Stimulated activated effector memory CD8-positive, alpha-beta T cell treated with anti-CD3 and anti-CD28 coated beads, Interleukin-12 subunit alpha, Interleukin-12 subunit beta, amount 100 ng/mL, for 72 hours (primary cell): ENCODE measurements at places on chromosomes 5 and 9.

DNA sequence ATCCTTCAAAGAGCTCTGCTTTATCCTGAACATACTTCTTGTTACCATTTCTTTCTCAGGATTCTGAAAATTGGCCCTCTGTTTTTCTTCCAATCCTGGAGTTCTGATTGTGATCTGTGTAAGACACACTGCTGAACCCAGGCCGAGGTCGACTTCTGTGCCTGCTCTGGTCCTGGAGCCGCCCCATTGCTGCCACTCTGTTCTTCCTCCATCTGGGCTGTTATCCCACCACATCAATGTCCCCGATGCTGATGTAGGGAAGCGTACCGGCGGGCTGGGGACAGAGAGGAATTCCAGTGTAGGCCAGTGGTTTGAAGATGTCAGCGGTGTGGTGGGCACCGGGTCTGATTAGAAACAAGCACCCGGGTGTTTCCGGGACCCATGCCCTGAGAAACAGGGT, 102.5 kb downstream of the LIFR start:
- no peak for DNase-seq

GRCh38 chr5:31029925-31030324, 163.6 kb upstream of the CDH6 start:
- DNase-seq = no peak

- DNase-seq = no peak
These were observed 148.7 kb downstream of the LURAP1L start for GRCh38 chr9:12923468-12924009.

DNA sequence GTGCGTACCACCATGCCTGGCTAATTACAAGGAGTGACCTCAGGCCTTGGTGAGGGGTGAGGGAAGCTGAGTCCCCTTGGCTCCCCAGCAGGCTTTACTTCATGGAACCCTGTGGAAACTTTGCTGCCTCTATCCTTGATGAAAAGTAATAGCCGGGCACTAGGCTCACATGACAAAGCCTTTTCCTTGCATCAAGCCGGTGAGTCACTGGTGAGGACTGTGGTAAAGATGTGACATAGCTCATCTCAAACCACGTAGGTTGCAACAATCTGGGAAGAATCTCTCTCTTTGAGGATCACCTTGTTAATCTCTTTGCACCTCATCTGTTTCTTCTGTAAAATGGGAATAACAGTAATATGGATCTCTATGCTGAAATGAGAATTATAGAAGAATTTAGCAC, 116.3 kb upstream of the SLC25A48 start:
- no peak for DNase-seq

- DNase-seq = no peak
These were observed 2.5 kb upstream of the ABO start for GRCh38 chr9:133277467-133277866.

DNA sequence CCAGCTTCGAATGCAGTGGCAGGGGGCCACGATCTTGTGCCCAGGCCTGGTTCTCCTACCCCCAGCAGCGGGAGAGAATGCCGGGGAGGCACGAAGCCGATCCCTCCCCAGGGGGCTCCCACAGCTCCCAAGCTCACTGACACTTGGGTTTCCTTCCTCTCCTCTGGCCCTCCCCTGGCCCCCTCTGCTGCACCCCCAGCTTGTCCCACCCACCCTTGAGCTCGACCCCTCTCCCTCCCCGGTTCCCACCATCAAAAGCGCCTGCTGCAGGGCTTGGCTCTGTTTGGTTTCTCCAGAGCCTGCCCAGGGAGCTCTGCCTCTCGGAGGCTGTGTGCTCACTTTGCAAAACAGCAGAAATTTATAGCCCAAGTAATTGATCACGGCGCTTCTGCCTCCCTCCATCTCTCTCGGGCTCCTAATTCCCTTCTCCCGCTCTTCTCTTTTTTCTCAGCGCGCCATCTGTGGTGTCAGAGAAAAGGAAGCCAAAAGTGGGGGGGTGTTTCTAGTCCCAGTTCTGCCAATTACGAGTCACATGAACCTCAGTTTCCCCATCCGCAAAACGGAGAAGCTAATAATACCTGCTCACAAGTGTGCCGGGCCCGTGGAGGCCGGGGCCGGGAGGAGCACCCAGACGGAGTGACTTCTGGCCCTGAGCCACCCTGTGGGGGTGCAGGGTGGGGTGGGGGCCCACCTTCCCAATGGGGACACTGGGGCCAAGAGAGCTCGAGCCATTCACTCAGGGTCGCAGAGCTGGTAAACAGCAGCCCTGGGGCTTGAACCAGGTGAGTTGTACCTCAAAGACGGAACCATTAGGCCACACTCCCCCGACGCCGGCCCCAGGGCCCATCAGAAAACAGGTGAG, 141.2 kb upstream of the IER5L start:
- DNase-seq = no peak

DNA sequence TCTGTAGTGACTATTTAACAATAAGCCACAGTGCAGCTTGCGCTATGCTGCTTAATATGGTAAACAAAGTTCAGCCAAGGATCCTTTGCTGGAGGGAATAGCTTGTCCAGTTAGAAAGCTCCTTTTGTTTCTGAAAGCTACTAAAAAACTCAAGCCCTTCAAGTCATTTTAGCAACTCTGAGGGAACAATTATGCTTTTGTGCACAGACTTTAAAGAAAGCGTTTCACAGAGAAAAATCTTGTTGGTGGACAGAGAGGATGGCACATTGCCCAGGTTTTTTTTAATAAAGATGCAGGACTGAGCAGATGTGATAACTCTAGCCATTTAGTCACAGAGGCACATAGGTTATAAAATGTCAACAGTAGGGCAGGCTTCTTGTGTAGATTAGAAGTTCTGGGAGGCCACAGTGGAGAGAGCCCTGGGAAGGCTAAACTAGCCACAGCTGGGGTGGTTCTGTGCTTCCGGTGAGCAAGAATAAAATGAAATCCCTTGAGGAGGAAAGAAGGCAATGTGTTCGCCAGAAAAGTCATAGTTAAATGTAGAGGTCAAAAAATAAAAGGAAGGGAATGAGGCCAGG, 63.4 kb downstream of the ALDH7A1 start:
- DNase-seq = no peak

DNA sequence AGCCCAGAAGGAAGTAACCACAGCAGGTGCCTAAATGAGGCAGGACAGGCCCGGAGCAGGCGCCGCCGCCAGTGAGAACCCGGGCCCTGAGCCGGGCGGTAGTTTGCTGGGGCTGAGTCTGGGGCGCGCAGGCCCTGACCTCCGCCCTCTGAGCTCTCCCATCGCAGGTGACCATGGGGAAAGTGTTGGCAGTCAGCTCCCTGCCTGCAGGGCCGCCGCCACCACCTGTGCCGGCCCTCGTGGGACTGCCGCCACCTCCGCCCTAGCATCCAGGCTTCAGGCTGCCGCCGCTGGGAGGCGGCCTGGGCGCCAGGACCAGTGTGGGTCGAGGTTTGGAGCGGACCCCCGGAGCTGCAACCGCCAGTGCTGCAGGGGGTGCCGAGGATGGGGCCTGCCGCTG, 61.1 kb downstream of the TARS1 start:
- DNase-seq = no peak

- no peak for DNase-seq
These were observed 165.8 kb downstream of the MELK start for GRCh38 chr9:36738318-36738976.

DNA sequence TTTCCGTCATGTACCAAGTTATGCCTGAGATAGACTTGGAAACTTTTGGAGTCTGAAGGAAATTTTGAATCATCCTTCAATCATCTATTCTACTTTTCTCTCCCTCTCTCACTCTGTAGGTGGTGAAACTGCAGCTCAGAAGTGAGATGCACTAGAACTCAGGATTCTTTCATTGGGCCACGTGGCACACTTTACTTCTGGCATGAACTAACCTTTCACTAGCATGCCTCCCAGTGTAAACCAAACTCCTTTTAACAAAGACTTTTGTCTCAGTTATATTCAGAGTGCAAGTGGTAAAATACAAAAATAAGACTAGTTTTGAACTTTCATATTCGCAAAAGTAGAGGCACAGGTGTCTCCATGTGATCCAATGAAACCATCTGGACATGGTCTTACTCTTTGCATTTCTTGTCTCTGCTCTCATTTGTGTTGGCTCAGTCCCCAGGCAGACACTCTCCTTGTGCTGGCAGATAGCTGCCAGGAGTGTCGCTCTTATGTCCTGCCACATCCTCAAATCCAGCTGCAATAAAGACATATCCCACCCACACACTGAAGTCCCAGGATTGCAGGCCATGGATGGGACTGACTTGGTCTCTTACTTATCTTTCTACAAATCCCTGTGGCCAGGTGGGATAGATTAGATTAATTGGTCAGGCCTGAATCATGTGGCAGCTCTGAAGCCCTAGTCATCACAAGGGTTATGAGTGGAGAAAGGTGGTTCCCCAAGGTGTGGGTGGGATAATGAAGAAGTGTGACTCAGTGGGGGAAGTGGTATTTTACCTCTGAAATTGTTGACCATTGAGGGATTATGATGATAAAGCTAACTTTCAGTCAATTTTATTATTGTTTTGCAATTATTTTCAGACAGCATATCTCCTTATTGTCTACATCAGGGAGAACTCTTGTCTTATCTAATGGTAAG, 267.5 kb downstream of the GABRB2 start:
- DNase-seq = no peak

DNA sequence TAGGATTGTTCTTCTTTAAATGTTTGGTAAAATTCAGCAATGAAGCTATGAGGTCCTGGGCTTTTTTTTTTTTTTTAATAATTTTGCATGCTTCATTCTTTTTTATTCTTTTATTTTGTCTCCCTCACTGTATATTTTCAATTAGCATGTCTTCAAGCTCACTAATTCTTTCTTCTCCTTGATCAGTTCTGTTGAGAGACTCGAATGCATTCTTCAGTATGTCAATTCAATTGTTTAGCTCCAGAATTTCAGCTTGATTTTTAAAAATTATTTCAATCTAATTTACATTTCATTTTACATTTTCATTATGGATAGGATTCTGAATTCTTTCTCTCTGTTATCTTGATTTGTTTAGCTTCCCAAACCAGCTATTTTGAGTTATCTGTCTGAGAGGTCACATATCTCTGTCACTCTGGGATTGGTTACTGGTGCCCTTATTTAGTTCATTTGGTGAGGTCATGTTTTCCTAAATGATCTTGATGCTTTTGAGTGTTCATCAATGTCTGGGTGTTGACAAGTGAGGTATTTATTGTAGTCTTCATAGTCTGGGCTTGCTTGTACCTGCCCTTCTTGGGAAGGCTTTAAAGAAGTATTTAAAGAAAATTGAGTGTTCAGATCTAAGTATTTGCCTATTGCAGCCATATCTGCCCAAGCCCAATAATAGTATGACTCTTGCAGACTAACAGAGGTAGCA, 9.1 kb downstream of the LURAP1L start:
- DNase-seq = no peak

DNA sequence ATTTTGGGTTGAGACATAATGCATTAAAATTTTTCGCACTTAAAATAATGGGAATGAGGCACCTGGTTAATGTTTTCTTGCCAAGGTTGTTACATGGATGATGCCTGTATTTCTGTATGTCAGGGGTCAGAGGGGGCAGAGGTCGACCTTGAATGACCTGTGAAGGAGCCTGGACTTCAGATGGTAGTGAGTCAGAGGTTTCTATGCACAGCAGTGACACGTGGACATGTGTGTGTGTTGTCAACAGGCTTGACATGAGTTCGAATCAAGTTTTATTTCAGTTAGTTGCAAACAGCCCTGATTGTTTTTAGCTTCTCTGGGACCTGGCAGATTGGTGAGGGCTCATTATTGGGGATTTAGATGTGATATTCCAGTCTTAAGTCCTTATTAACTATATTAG, 3.6 kb downstream of the IL5 start:
- no peak for DNase-seq

DNA sequence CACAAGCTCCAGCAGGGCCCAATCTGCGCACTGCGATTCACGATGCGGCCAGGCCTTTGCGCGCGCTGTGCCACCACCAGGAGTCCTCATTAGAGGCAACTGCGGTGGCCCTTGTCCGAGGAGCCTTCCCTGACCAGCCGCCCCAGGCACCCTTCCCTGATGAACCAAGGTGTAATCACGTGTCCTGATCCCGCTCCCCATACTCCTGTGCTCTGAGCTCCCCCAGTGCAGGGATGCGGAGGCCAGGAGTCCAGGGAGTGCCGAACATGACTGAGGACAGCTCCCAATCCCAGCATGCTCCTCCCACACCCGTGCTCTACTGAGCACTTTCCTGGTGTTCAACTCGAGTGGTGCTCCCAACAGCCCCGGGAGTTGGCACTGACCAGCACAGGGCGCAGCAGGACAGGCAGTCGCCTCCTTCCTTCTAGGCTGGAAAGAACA, 134.8 kb downstream of the ZNF354C start:
- DNase-seq = no peak

- no peak for DNase-seq
These were observed 1247.0 kb upstream of the ACO1 start for GRCh38 chr9:31137176-31138160.

DNA sequence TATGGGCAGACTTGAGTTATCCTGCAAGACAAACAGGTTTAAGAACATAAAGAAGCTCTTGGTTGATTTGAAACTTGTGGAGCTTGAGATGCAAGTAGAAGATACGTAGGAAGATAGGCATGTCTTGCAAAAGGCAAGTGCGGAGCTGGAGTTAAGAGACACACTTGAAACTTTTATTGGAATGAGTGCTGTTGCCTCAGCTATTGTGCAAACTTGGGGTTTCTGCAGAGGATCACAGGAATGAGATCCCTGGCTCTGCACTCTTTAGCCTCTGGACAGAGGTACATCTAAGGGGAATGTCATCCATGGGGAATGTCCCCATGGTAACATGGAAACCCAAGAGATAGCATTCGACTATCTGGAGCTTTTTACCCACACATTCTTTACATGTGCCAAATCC, 121.1 kb downstream of the ADCY2 start:
- no peak for DNase-seq

GRCh38 chr5:3428334-3428733, 167.3 kb upstream of the IRX1 start:
- no peak for DNase-seq

- no peak for DNase-seq
These were observed 25.0 kb upstream of the TRIM36 start for GRCh38 chr5:115194676-115195075.

DNA sequence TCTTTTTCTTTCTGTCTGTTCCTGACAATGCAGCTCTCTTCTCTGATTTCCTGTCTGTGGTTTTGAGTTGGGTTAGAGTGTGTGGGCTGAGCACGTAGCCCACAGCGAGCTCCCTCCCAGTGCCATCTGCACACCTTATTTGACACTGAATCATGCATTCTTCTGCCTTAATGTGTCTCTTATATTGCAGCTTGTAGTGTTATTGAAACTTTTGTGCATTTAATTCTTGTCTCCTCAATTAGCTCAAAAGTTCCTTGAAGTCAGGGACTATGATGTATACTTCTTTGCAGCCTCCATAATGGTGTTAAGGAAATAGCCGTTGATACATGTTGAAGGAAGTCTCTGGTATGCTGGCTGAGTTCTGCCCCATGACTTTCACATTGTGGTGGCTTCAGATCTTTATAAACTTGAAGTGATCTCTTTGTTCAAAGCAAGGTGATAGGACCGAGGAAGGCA, 576.2 kb upstream of the CLINT1 start:
- no peak for DNase-seq

GRCh38 chr9:76188905-76189304, 205.3 kb downstream of the RFK start:
- no peak for DNase-seq
